ENCODE measurements at places on chromosomes 13 and 19.

DNA sequence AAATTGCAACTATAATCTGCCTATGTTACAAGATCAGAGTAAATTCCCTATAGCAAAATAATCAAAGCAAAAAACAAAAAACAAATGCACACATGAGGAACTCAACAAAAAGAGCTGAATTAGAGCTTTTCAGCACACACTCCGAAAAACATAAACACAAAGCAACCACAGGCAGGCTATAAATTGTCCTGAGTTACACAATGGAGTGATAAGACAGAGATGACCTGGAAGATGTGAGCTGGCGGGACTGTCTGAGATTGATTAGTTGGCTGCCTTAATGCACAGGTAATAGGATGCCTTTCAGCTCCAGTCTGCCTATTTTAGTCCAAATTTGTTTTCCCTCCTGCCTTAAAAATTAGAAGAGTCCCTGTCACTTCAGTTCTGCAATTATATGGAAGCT, 159.0 kb upstream of the FNDC3A start:
- no peak for DNase-seq

DNA sequence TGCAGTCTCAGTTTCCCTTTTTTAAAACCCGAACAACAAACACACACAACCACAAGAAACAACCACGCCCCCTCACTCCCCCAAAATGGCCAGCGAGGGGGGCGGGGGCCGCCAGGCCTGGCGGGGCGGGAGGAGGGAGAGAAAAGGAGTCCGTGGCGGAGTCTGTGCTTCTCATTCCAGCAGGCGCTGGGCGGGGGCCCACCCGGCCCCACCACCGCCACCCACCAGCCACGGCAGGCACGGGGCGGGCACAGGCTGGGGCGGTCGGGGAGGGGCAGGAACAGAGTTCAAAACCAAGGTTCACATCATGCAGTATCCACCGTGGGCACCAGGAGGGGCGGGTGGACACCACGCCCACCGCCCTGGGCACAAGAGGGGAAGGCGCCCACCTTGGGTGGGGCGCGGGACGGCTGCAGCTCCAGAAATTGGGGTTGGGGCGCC, 12.9 kb downstream of the DPF1 start:
- DNase-seq, result no peak

GRCh38 chr19:33064458-33064791, 263 bp downstream of the RHPN2 start:
- DNase-seq, result no peak

DNA sequence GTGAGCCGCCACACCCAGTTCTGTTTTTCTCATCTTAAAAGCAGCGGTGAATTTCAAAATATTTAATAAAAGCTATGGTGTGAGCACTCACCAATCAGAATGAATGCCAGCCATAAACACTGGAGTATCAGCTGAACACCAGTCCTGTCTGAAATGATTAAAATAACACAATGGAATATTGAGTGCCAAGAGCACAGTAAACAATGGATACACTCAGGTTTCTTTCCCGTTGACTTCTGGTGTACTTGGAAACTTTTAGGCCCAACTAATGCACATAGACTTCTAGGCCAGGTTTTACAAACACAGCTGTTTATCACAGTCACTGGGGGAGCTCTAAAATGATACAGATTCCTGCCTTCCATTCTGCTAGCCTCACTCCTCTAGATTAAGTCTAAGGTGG, 68.3 kb downstream of the SLC6A16 start:
- no peak for DNase-seq

GRCh38 chr13:34419025-34419424, 523.0 kb upstream of the NBEA start:
- DNase-seq, result no peak

GRCh38 chr13:44592216-44592847, 16.2 kb upstream of the TSC22D1 start:
- no peak for DNase-seq

DNA sequence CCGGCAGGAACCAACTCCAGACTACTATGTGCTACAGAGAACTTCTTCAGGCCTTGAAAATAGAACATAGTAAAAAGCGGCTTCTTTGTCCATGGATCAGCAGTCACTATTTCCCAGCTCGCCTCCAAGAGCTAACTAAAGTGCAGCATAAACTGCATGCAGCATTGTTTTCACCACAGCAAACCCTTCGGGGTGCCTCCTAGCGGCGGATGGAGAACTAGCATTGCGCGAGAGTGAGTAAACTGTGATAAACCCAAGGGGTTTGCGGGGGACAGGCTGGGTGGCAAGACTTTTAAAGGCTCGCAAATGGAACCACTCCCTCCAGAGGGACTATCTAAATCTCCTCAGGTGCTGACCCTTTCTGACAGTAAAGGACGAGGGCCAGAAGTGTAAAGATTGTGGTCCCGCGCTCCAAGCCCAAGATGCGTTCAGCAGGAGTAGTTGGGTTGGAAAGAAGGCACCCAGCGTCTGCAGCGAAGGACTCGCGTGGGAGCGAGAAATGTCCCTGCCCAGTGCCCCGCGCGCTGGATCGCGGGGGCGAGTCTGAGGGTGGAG, 21.5 kb upstream of the SGCG start:
- no peak for DNase-seq

GRCh38 chr13:102040812-102041211, 361.0 kb downstream of the FGF14 start:
- no peak for DNase-seq

DNA sequence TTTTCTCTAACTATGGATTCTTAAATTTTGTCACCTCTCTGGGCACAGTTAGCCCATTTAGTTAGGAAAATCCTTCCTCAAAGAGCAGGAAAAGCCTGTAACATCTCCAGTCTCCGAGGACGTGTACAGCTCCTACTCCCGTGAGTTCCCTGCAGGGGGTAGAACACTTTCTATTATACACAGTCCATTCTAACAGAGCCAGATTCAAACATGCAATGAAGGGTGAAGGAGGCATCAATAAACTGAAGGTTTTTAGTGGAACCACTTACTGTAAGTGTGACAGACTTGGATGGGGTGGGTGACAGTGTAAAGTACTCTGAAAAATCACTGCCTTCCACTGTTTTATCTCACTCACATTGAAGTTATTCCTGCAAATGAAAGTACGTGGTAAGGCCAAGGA, 204.7 kb upstream of the DACH1 start:
- DNase-seq, result no peak

GRCh38 chr19:2055931-2056836, 5.1 kb upstream of the MKNK2 start:
- DNase-seq, result no peak

DNA sequence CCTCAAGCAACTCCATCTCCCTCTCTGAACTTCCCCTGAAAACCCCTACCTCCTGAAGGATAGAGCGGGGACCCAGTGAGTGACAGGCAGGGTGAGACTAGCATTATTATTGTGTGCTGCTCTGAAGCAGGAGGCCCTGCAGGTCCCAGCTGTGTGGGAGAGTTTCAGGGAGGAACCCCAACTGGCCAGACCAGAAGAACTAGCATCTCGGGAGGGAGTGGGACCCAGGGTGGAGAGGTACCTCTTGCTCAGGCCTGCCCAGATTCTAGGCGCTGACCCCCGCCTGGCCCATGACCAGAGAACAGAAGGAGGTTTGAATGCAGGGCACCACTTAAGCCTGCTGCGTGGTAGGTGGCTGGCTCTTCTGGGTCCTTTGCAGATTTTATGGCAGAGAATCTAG, 5.7 kb upstream of the LYPD3 start:
- no peak for DNase-seq

GRCh38 chr13:61950828-61951227, 535.2 kb upstream of the PCDH20 start:
- no peak for DNase-seq

GRCh38 chr13:34640179-34640992, 301.7 kb upstream of the NBEA start:
- no peak for DNase-seq

- DNase-seq, result no peak
Observed at GRCh38 chr13:86098511-86098910, 299.3 kb upstream of the SLITRK6 start.

GRCh38 chr13:82847595-82847994, 1034.7 kb downstream of the SLITRK1 start:
- no peak for DNase-seq
